Stimulated activated CD8-positive, alpha-beta memory T cell treated with anti-CD3 and anti-CD28 coated beads, Interleukin-12 subunit alpha, Interleukin-12 subunit beta, amount 100 ng/mL, for 4 hours (primary cell): ENCODE measurements at places on chromosomes 12 and 14.

DNA sequence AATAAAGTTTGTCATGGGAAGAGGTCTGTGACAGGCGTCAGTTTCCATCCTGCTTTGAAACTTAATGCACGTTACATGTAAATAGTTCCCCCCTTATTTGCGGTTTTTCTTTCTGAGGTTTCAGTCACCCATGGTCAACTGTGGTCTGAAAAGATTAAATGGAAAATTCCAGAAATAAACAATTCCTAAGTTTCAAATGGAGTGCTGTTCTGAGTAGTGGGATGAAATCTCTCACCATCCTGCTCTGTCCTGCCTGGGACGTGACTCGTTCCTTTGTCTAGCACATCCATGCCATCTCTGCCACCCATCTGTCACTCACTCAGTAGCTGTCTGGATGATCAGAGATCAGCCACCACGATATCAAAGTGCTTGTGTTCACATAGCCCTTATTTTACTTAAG is 51.3 kb upstream of the DICER1 start:
- DNase-seq, result no peak

GRCh38 chr14:93543766-93544165 is 113.0 kb downstream of the UNC79 start:
- no peak for DNase-seq

GRCh38 chr14:105309371-105309770 is 5.2 kb upstream of the PACS2 start:
- DNase-seq, result no peak

DNA sequence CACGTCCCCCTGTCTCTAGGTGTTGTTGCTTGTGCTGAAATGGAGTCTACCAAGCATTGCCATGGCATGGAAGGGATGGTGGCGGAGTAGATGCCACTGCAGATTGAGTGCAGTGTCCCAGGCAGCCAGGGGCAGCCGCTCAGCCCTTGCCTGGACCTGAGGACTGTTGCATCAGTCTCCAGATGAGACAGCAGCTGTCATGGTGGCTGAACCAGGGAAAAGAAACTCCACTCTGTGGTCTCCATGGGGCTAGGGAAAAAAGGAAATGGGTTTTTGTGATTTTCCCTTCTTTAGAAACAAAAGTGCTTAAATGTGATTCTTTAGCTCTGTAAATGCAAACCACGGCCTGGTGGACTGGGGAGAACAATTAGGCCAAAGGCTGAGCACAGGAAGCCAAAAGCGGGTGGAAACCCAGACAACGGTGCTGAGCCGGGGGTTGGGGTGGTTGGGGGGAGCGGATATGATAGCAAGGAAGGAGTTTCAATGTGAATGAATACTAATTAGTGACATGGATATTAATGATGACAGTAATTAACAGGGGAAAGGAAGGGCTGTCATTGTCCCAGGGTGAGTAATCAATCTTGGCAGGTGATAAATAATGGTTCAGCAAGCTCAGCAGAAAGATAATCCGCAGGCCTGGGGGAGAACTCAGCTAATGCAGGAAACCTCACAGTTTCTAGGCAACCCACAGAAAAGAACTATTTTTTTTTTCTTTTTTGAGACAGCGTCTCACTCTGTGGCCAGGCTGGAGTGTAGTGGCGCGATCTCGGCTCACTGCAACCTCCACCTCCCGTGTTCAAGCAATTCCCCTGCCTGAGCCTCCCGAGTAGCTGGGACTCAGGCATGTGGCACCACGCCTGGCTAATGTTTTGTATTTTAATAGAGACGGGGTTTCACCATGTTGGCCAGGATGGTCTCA is 442.6 kb downstream of the DPF3 start:
- DNase-seq, result peak; percentile 16

DNA sequence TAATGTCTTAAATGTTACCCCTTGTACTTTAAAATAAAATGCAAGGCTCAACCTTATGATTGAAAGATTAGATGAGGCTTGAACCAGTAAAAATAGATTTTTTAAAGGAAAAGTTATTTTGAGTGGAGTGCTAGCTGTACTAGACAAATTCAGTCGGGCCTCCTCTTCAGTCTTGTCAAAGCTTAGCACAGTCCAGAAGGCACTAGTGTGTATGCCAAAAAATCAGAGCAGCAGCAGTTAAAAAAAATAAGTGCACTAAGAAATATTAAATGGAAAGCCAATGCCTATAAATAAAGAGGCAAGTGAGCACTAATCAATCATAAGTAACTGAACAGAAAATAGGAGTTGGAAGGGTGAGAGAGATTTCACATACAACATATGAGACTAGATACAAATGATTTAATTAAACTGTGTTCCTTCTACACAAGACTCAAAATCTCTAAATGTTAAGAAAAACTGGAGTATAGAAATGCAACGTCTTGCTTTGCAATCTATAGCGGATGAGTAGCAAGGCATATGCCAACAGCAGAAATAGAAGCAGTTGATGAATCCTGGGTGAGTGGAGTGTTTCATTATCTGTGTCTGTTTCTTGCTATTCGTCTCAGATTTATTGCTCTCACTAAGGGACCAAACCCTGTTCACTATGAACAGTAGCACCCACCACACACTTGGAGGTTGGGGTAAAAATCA is 172.1 kb downstream of the ETNK1 start:
- no peak for DNase-seq
